ENCODE measurements at places on chromosomes 16 and 17.

GRCh38 chr16:8923199-8923598, 40.5 kb downstream of the USP7 start:
- DNase-seq = no peak

GRCh38 chr16:56918467-56919012, 13.4 kb upstream of the HERPUD1 start:
- no peak for DNase-seq

DNA sequence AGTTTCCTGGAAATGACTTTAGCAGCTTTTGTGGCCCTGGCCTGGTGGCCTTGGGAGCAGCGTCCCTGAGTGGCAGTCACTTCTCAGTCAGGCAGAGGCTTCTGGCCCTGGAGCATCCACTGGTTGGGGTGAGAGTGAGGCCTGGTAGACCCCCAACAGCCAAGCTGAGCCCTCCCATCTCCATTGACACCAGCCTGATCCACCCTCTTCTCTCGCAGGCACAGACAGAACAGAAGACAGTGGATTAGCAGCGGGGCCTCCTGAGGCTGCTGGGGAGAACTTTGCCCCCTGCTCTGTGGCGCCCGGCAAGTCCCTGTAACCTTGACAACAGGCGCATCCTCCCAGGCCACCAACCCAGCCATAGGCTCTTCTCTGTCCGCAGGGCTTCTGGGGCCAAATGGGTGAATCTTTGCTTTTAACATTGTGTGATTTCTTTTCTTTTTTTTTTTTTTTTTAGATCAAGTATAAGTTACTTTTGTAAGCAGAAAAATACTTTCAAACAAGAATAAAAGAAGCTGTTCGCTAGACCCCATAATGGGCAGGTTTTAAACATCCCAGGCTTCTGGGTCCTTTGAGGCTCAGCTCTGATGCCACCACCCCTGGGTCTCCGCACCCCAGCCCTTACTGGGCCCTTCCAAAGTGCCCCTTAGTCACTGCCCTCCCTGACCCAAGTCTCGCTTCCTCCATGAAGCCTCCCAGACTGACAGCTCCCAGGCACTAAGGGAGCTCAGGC, 12.7 kb upstream of the FLYWCH1 start:
- no peak for DNase-seq

GRCh38 chr17:9285602-9286427, 264.5 kb downstream of the NTN1 start:
- no peak for DNase-seq

GRCh38 chr16:2742323-2743006, 10.0 kb upstream of the SRRM2 start:
- no peak for DNase-seq

DNA sequence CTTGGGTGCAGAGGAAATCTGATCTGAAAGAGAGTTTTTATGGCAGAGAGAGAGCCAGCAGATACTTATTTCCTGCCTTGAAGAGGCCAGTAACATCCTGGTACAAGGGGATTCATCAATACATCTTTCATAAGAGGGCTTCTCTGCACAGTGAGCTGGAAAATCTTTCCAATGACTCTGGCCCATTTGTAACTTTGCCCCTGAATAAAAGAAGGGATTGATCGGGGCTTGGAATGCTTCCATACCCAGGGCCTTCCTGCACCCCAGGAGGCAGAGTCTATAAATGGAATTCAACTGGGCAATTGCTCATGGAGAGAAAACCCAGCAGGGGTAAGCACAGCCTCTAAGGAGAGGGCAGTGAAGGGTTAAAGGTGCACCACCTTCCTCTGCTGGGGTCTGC, 163.3 kb downstream of the XYLT1 start:
- DNase-seq = no peak

DNA sequence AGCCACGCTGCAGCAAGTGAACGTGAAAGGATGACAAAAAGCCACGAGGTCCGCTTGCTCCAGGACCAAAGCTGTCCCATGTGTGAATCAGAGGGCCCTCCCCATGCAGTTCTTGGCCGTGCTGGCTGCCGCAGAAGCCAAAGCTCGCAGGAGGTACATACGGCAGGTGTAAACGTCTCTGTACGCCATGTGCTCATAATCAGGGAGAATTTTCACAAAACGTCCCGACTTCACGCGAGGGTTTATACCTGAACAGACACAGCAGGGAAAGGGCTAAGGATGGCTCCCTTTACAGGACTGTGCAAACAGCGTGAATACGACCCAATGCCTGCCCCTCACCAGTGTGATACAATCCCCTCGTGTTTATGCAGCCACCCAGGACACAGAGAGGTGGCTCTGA, 25.3 kb downstream of the FBXO31 start:
- DNase-seq = no peak
